ENCODE measurements at places on chromosomes 1 and 21. TPM values are rescaled to one million over a fixed set of nuclear protein-coding genes. Genes with fewer than 3 reads are reported as not detected.

- DNase-seq: no peak
Measured at GRCh38 chr1:208990456-208990855, 593.1 kb upstream of the CAMK1G start.

DNA sequence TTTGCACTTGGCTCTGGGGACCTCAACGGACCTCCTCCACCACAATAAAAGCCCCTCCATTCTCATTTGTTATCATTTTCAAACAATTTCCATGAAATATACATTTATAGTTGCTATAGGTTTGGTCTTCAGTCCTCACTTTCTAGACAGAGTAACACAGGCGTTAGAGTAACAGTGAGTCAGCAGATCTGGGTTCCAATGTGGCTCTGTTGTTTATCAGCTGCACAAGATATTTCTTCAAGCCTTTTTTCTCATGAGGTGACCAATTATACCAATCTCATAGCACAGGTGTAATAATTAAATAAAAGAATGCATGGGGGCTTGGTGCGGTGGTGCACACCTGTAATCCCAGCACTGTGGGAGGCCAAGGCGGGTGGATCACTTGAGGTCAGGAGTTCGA, 32.8 kb upstream of the PSMB2 start:
- no peak for DNase-seq

DNA sequence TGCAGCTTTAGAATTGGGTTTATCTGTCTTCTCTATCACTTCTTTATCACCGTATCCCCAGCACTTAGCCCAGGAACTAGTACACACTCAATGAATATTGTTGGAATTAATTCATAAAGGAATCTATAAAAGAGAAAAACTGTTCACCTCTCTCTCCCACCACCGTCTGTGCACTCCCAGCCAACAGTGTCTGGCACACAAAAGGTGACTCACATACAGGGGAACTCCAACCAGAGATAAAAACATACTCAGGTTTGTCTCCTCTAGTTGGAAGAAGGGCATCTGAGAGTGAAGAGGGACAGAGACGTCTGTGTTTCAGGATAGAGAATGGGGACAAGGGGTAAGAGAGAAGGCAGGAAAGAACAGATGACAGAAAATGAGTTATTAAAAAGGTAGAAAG, 10.0 kb downstream of the ITLN1 start:
- DNase-seq: no peak

DNA sequence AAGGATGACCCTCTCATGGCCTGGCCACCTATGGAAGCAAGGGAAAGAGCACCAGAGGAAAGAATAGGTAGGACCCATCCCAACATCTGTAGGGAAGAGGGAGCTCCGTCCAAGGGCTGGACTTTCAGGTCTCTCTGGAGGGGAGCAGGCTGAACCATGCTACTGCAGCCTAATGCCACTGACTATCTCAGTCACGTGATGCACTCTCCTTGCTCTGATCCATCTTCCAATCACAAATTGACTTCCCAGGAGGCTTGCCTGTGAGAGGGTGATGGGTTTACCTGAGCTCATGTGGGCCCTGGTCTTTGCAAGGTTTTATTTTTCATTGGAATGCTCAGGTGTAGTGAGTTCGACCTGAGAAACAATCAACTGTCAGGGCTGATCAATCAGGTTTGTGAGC, 128.8 kb downstream of the CACNA1E start:
- DNase-seq: no peak

- no peak for DNase-seq
Measured at GRCh38 chr1:93888900-93889299, 9.9 kb upstream of the DNTTIP2 start.

- DNase-seq: no peak
Measured at GRCh38 chr1:150610576-150610975, 18.8 kb downstream of the ENSA start.

- no peak for DNase-seq
Measured at GRCh38 chr1:11374748-11375110, 101.7 kb downstream of the UBIAD1 start.

DNA sequence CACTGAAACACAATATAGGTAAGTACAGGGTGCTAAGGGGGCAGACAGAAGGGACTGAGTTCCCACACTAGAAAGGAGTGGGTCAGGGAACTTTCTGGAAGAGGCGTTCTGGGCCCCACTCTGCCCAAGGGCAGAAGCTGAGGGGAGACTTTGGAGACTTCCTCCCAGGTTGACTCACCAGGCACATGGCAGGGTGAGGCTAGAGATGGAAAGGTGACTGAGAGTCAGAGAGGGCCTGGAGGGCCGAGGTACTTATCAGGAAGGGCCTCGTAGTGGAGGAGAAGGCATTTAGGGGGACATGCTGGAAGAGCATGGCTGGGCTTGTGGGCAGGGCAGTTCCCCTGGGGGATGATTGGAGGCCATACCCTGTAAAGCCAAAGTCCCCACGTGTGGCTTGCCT, 159.9 kb upstream of the JUN start:
- no peak for DNase-seq

DNA sequence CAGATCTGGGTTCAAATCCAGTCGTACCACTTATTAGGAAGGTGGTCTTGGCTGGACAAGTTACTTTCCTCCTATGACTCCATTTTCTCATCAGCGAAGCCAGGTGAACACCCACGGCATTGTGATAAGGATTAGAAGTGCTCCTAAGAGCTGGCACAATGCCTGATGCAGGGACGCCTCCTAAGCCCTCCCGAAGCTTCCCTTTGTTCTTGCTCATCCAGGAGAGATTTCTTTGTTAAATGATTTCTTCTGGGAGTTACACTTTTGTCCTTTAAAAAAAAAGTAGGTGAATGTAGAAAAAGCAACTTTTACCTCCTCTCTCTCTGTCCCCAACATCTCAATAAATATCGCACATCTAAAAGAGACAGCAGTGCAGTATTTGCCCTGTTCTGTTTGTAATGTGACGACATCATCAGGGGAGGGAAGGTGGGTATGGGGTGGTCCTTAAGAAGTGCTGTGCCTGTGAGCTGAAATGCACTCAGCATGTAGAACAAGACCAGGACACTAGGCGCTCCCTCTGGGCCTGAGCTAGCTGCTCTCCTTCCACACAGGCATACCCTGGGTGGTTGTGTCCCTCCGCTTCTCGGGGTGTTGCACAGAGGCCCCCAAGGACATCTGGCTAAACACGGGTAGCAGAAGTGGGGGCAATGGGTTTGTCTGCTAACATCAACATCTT, 43.9 kb downstream of the SUSD4 start:
- DNase-seq: no peak

DNA sequence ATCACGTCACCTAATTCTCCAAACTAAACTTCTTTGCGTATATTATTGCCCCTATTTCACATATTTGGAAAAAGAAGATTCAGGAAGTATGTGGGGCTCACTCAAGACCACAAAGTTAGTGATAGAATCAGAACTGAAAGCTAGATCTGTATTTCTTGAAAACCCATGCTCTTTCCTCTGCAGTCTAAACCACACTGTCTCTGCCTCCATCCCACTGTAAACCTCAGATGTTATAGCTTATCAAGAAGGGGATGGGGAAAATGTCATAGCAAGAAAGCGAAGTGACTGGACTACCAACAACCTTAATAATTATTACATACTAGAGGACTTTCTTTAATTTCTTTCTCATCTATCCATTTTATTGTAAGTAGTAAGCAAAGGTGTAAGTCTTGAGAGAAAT, 257.7 kb upstream of the SGIP1 start:
- no peak for DNase-seq

- DNase-seq: no peak
Measured at GRCh38 chr21:35201799-35202198, 152.7 kb upstream of the RUNX1 start.

GRCh38 chr1:185284533-185285276, 32.3 kb downstream of the IVNS1ABP start:
- DNase-seq: no peak

The RIMKLA gene
- 10.2 TPM for total RNA-seq

The ADGRL2 gene
- 52.5 TPM for total RNA-seq

Data from left ventricle myocardium inferior (tissue), 1 donor.